ENCODE measurements at places on chromosomes 7 and 10. TPM values are rescaled to one million over a fixed set of nuclear protein-coding genes. Genes with fewer than 3 reads are reported as not detected.

DNA sequence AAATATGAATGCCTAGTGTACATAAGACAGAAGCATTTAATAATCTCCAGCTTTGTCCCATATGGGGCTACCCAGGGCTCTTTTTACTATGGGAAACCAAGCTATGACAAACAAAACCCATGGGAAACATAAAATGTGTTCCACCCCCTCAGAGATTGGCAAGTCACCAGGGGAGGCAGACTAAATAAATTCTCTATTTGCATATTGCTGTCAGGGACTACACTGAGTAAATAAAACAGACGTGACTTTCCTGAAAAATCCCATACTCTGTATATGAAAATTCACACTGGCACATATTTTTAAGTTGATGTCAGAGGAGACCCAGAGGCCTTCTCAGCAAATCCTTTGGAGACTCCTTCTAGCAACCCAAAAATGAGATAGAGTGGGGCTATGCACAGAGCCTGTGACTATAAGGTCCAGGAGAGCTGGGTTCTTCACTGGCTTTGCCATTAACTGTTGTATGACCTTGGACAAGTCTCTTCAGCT is 44.0 kb upstream of the HPSE2 start:
- ATAC-seq: no peak

- ATAC-seq: no peak
Observed at GRCh38 chr7:138524259-138524658, 64.2 kb downstream of the TRIM24 start.

DNA sequence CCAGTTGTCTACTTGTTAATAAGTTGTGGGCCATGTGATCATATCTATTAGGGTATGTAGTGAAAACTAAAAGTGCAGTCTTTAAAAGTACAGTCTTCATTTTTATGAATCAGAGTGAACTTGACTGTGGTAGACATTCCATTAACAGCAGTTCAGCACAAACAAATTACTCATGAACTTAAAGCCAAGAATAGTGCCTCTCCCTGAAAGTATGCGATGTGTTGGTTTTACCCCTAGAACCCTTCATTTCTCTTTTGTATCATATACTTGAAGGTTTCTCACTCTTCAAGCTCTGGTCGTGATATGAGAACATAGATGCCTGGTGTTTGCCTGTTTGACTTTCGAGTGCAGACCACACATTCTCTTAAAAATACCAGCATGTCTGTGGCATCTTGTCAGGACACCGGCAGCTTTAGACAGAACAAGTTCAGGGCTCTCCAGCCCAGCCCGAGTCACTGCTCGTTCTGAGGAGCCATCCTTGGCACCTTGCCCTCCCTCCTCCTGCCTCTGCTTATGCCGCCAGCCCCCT is 159.3 kb downstream of the LCOR start:
- peak; percentile 17 for ATAC-seq

DNA sequence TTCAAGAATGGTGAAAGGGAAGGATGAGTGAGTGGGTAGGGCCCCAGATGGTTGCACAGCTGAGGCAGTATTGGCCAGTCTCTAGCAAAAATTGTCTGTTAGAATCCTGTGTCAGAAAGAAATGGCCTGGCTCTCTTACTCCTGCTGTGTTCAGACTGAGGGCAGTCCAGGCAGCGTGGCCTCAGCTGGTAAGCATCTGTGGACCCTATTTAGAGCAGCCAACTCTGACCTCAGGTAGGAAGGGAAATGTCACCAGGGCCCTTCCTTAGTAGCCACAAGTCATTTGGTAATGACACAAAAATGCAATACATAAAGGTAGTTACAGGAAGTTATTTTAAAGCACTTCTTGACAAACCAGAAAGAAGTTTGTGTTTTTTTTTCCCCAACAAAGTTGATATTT is 1194.7 kb downstream of the CNTNAP2 start:
- ATAC-seq: no peak

GRCh38 chr10:32951111-32951510 is 6.9 kb downstream of the ITGB1 start:
- ATAC-seq: peak; percentile 3

DNA sequence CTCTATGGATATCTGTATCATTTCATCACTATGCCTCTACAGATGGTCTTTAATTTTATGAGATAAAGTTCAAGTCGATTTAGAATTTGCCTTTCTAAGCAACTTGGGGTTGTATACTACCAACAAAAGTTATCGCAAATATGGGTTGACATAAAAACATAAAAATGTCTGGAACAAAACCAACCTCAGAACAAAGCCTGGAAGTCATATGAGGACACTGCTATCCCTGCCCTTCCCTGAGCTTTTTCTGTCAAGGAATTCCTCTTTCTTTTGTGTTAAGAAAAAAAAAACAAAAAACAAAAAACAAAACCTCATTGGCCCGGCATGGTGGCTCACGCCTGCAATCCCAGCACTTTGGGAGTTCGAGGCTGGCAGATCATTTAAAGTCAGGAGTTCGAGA is 319.3 kb downstream of the CAMK1D start:
- ATAC-seq: no peak

- no peak for ATAC-seq
Observed at GRCh38 chr7:23207021-23207420, 25.2 kb downstream of the NUP42 start.

DNA sequence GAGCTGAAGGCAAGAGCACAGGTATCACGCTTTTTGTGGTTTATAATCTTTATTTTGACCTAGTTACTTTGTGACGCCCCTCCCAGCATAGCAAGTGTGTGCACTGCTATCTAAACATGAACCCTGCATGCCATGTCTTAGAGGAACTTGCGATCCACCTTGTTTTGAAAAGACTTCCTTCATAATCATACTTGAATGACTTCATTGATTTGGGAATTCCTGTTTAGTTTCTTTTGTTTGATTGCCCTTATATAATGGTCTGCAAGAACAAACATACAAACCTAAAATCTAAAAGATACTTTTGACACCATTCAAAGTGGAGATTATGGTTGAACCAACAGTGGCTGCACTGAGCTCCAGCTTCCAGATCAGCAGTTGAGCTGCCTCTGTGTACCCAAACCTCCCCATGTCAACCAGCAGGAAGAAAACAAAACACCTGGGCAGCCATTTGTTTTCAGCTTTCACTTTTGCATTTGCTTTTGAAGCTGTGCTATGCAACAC is 132.6 kb downstream of the CELF2 start:
- no peak for ATAC-seq

DNA sequence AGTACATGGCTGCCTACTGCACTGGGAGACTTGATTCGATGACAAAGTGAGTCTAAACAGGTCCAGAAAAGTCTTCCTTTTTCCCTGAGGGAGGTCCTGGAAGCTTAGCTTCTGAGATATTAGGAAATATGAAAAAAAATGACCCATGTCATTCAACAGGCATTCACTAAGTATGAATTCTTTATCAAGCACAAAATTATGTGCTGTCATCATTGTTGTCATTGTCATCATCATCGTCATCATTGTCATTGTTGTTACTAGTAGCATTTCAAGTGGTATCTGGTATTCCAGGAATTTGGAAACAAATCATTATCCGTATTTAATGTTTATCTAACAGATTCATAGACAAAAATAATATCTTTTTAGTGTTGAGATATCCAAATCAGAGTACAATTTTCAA is 49.7 kb upstream of the HECTD2 start:
- ATAC-seq: no peak

- ATAC-seq: no peak
Observed at GRCh38 chr7:80932536-80932935, 13.7 kb upstream of the SEMA3C start.

DNA sequence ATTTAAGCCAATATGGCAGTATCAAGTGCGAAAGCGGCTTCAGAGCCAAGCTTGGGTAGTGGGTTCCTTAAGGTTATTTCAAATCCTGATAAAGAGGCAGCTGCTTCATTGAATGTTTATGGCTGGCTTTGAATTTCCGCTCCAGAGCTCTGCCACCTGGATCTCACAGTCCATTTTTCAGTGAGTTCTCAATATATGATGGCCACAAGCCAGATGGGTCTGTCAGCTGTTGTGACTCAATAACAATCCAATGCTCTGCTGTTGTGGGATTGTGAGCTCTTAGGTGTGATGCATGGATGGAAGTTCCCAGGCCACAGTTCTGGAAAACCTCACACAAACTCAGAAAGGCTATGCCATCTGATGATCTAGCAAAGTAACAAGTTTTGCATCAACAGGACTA is 743.8 kb upstream of the LRRN3 start:
- no peak for ATAC-seq

- ATAC-seq: no peak
Observed at GRCh38 chr10:37619336-37619735, 238.1 kb downstream of the ZNF248 start.

GRCh38 chr10:99973190-99973589 is 36.6 kb downstream of the DNMBP start:
- no peak for ATAC-seq

GRCh38 chr10:78535716-78536218 is 502.1 kb downstream of the RPS24 start:
- ATAC-seq: no peak

GRCh38 chr7:129199406-129199805 is 11.0 kb downstream of the SMO start:
- no peak for ATAC-seq

GRCh38 chr7:134938141-134938540 is 48.2 kb upstream of the AGBL3 start:
- no peak for ATAC-seq

- no peak for ATAC-seq
Observed at GRCh38 chr10:132836832-132837540, 51.0 kb upstream of the NKX6-2 start.

GRCh38 chr10:100748231-100749058 is 3.1 kb downstream of the PAX2 start:
- no peak for ATAC-seq

Gene NANOS1
- total RNA-seq: 1.1 TPM

Gene AKR1D1
- not detected for total RNA-seq

Gene BLNK
- 1.00 TPM for total RNA-seq

Gene CYP3A5
- total RNA-seq: 3.5 TPM

Gene FOXP2
- total RNA-seq: 8.8 TPM

Gene GPR22
- total RNA-seq: 3.1 TPM

Gene ADAM22
- total RNA-seq: 12.1 TPM

Gene AKR1C8
- total RNA-seq: not detected
